Upper lobe of right lung (tissue), 1 donor: ENCODE measurements at places on chromosomes 4 and X.

DNA sequence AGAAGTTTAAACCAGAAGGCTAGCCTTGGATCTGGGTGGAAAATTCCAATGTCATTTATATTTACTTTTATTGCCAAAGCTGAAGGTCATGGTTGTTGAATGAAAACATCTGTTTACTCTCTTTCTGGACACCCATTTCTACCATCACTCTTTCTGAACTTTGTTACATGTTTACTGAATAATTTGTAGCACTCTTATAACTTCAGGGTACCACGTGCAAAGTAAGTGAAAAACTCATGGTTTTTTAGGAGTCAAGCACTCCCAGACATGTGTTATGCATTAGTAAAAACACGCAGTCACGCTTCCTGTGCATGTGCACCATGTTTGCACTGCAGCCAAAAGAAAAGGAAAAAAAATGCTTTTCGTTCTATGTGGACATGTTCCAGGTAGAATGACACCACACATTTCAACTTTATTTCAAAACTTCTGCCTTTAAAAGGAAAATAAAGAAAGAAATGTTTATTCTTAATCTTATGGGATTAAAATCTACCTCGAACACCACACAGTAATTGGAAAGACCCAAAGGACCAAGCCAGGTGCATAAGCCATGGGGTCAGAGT, 31.4 kb upstream of the ADH1C start:
- DNase-seq: no peak

- no peak for DNase-seq
These were observed 24.7 kb upstream of the FRAS1 start for GRCh38 chr4:78032446-78032845.

DNA sequence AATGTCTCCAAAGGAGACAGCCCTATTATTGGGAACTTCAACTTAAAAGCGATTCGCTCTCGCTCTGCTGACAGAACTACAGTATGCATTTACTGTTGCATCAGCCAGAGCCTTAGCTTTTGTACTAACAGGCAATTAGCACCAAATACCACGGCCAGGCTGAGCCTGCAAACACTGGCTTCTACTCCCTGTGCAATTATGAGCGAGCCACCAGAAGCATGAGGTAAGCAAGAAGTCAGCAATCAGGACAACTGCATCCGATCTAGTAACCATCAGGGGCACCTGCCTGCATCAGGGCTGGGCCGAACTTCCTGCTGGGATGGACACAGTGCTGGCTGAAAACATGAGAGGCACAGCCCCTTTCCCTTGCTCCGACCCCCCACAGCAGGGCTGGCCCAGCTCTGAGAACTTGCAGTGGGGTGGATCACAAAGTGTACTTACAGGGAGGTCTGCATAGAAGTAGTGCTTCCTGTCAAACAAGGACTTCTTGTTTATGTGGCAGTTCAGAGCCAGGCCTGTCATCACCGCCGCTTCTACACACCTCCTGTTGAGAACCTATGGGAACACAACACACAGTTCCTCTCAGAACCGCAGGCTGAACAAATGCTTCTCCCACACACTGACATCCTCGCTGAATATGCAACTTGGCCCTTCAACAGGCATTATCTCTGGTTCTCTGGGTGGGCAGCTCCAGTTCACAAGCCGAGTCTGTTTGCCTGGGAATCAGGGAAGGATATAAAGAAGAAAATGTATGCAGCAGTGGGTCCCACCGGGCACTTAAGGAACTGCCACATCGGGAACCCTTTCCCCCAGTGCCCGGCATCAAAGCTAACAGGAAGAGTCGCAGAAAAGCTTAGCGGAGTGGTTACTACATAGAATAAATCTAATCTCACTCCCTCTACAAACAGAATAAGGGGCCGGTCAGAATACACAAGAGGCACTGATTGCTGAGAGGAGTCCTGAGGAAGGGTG, 41.5 kb downstream of the GATB start:
- no peak for DNase-seq

GRCh38 chrX:43971966-43972961, 926 bp downstream of the NDP start:
- DNase-seq: no peak

GRCh38 chr4:85603437-85604336, 128.7 kb downstream of the ARHGAP24 start:
- DNase-seq: no peak

DNA sequence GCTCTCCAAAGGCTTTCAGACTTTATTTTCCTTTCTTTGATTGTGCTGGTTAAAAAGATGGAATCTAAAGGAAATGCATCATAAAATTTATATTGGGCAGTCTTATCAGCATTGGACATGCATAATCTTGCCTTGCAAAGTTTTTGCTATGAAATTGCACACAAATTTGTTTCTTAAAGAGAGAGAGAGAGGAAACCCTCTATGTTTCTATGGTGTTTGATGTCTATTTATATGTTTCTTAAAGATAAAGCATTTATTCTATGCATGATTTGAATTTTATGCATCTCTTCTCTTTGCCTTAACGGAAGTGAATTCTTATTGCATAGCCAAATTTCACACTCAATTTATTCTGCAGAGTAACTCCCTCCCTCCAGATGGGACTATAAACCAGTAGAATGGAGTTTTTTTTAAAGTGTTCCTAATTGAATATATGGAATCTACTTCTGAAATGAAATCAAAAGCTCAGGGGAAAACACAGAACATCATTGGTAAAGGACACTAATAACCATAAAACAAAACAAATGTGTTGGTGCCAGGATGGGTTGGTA, 83.5 kb upstream of the PPARGC1A start:
- no peak for DNase-seq

- peak; percentile 63 for DNase-seq
These were observed 39.1 kb upstream of the ANXA3 start for GRCh38 chr4:78512357-78512920.

DNA sequence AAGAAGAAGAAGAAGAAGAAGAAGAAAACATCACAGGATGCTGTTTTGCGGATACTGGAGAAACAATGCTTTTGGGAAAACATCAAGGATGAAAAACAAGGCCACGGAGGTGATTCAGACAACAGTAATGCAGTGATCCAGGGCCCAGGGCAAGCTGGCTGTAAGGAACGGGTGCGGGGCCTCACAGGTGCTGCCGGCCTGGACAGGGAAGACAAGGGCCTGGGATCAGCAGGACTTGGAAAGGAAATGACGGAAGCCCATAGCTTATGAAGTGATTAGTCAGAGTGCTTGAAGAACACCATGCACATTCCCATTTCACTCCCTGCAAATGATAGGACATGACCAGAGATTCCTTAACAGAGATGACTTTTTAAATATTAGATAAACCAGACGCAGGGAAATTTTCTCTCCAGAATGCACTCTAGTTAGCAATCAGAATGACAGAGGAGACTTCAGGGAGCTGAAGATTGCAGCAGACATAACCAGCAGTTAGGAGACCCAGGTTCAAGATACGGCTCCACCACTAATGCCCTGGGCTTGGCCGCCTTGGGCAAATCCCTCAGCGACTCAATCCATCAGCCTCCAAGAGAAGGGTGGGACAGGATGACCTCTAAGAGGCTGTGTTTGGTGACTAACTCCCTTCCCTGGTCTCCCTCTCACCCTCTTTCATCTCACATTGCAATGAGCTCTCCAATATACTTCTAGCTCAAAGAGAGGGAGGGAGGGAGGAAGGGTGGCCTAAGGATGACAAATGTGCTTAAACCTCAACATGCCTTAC, 54.1 kb downstream of the APBB2 start:
- DNase-seq: no peak

- DNase-seq: no peak
These were observed 36.0 kb downstream of the CXCL8 start for GRCh38 chr4:73776321-73776729.

DNA sequence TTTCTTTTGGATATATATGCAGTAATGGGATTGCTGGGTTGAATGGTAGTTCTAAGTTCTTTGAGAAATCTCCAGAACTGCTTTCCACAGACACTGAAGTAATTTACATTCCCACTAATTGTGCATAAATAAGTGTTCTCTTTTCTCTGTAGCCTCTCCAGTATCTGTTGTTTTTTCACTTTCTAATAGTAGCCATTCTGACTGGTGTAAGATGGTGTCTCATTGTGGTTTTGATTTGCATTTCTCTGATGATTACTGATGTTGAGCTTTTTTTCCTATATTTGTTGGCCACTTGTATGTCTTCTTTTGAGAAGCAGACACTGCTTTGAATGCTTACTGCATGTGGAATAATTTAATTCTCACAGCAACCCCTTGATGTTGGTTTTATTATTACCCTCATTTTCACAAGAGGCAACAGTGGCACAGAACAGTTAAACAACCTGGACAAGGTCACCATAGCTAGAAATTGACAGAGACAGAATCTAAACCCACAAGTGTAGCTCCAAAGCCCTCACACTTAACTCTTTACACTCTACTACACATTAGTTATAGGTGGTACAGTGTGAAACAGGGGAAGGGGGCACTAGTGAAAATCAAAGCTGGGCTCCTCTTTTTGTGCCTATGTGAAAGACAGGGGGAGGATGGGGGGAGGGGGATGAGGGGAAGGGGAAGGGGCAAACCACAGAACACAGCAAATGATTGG, 96.1 kb downstream of the REELD1 start:
- DNase-seq: no peak

DNA sequence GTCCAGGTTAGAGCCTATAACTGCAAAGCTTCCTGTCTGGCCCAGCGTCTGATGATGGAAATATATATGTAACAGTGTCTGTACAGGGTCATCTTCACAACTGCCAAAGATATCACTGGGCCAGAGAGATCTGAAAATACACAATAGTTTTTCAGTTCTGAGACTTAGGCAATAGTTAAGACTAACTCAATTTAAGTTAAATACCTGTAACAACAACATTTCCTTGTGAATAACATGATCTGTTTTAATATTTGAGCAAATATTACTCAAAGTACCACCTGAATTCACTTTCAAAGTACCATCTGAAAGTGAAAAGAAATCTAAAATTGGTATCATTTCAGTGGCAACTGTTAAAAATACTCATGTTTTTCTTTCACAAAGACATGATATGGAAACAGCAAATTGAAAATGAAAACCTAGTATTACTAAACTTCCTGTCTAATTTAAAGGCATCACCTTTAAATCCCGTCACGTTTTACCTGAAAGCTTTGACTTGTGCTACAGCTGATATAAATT, 9.6 kb downstream of the ZAR1 start:
- DNase-seq: no peak

DNA sequence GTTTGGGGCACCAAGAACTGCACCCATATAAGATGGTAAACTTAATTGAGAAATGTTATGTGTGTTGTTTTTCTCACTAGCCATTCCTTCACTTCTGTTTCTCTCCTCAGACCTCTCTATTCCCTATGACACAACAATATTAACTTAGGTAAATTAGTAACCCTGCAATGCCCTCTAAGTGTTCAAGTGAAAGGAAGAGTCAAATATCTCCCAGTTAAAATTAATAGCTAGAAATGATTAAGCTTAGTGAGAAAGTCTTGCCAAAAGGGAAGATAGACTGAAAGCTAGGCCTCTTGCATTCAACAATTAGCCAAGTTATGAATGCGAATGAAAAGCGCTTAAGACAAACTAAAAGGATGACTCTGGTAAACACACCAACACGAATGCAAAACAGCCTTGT, 132.9 kb upstream of the KLF8 start:
- DNase-seq: no peak

DNA sequence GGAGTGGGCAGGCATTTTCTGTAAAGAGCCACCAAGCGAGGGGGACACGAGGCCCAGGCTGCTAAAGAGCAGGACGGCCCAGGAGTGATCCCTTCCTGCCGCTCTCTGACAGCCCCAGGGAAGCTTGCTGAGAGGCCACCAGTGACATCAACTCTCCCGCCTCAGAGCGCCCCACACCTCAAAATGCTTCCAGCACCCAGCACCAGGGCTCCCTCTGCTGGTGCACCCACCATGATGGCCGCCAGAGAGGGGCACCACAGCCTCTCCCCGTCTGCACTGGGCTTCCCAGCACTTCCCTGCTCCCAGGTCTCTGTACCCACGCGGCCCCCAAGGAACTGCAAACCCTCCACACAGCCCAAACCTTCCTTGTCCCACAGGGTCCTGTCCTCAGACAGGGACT, 40.4 kb downstream of the GAK start:
- no peak for DNase-seq

DNA sequence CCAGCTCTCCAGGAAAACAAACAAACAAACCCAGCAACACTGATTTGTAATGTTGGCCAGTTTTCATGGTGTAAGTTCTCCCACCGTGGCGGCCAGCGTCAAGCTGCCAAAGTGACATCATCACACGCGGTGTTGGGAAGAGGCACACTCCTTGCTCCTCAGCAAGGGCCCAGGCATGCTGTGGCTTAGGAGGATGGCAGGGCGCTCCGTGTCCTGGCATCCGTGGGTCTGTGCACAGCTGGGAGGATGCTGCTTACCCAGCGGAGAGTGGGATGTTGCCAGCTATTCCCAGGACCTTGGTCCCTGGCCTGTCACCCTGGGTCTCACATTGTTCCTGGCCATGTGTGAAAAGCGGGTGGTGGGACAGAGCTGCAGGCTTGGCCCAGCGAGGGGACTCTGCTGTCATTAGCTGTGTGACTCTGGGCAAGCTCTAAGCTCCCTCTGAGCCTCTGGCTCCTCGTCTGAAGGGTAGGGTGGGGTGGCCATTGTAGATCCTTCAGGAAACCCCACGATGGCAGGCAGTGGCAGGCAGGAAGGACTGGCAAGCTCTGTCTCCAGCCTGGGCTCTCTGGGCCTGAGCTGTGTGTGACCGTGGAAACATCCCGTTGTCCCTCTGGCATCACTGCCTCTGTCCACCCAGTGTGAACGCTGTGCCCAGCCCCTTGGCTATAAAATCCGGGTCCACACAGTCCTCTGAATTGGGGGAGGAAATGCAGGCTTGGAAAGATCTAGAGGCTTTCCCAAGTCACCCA, 10.8 kb downstream of the PSAPL1 start:
- peak; percentile 38 for DNase-seq

- no peak for DNase-seq
These were observed 1144.2 kb downstream of the FAT4 start for GRCh38 chr4:126458993-126459392.

DNA sequence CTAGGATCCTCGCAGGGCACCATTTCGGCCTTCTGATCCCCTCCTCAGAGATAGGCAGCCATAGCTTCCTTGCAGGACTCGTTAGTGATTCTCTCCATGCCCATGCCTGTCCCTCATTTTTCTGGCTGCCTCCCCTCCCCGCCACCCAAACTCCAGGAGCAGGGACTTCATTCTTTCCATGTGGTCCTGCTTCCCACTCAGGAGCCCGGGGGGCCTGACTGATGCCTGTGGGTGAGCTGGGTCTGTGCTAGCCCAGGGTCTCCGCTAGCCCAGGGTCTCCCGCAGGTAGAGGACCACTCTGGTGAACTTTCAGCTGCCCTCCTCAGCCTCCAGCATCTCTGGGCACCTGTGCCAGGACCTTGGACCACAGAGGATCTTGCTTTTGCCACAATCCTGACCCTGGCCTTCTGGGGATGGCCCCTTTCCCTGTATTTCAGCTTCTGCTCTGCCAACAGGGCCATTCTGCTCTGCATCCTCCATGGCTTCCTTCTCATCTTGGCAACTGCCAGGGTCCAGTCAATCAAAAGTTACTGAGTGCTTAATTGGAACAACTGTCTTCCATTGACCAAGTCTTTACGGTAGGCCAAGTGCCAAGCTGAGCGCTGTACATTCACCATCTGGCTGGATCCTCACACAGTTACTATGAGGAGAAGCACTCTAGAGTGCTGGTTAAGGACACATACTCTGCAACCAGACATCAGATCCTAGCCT, 152.2 kb downstream of the EFNB1 start:
- no peak for DNase-seq

GRCh38 chr4:73918058-73918457, 48.9 kb downstream of the CXCL1 start:
- DNase-seq: no peak

- DNase-seq: no peak
These were observed 20.5 kb downstream of the DDIT4L start for GRCh38 chr4:100169491-100170485.

GRCh38 chrX:129577473-129577872, 37.4 kb downstream of the OCRL start:
- no peak for DNase-seq

- no peak for DNase-seq
These were observed 28.1 kb downstream of the MCUB start for GRCh38 chr4:109588176-109588575.
